ENCODE measurements at places on chromosomes 4 and X. TPM values are rescaled to one million over a fixed set of nuclear protein-coding genes. Genes with fewer than 3 reads are reported as not detected.

The CXCL11 gene
- total RNA-seq: 0.49 TPM

- no peak for DNase-seq
Measured at GRCh38 chrX:44017676-44018075, 44.5 kb upstream of the NDP start.

DNA sequence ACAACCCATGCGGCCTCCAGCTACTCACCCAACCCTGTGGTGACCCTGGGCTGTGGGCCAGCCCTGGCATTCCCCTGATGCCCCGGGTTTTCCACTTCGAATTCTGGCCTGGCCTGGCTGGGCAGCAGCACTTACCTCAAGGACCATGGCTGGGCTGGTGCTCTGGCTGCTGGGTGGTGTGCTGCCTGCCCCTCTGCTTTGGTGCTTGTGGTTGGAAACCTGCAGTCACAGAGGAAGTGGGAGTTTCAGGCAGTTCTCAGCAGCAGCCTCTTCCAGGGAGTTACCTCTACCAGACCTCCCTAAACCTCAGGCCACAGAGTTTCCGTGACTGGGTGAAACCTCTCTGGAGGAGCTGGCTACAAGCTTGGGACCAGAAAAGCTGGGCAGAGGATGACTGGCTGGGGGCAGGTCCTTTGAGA lies at the start of gene CXCR3:
TSS of gene CXCR3 (minus strand) at position 209 of the 419 bp plus-strand sequence. CDS start at position 147, 62 bp downstream.
- no peak for DNase-seq

DNA sequence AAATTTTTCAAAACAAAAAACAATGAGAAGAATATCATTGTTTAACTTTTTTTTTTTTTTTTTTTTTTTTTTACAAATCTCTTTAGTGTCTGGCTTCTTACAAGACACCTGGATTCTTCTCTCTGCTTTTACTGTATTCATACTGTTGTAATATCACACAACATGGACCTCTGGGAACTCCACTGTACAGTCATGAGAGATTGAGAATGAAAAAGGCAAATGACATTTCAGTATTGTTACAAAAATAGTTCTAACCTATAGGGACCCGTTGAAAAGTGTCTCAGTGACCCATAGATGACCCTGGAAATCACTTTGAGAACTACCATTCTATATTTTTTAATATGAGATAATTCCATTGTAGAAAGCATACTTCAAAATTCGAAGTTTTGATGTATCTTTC lies 124.4 kb downstream of the SLIT2 start:
- DNase-seq: no peak

DNA sequence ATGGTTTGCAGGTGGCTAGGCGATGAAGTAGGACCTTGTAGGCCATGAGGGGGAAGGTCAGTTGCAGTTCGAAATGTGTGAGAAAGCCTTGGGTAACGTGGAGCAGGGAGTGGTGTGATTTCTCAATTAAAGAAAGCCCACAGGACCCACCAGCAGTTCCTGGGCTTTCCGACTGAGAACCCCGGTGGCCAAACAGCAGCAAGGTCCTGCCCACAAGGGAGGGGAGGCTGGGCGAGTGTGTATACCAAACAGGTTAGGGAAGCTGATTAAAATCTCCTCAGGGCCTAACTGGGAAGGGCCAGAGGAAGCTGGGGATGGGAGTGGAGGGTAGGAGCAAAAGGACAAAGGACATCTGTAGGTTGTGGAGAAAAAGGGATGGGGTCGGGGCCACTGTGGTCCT lies 2.4 kb downstream of the ATP6AP1 start:
- DNase-seq: no peak

The P2RY4 gene
- 0.69 TPM for total RNA-seq
